Activated gamma-delta T cell treated with anti-CD3 and anti-CD28 coated beads, Interleukin-2, amount 50 U/mL, for 16 hours (primary cell): ENCODE measurements at places on chromosomes 7 and 10.

DNA sequence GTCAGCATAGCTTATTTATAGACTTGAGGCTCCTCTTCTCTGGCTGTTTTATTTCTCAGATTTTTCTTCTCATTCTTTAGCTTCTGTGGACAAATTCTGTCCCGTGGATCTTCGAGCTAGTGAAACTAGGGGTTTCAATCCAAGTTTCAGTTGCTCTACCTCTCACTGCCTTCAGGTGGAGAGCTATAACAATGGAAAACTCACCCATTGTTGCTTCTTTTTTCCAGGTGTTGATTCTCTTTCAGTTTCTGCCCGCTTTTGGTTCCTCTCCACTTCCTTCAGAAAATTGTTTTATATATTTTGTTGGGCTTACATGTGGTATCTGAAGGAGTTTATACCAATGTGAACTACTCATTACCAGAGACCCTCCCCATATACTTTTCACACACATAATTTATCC lies 266.1 kb downstream of the TCF7L2 start:
- DNase-seq, result no peak

GRCh38 chr7:2750004-2750407 lies 62.0 kb downstream of the AMZ1 start:
- no peak for DNase-seq

GRCh38 chr10:15196021-15196834 lies 27.7 kb upstream of the NMT2 start:
- no peak for DNase-seq

- no peak for DNase-seq
Observed at GRCh38 chr10:56298941-56299340, 62.1 kb downstream of the ZWINT start.

GRCh38 chr7:141460781-141461715 lies 90.2 kb upstream of the AGK start:
- no peak for DNase-seq

GRCh38 chr7:76515999-76516443 lies 5.7 kb downstream of the UPK3B start:
- DNase-seq, result no peak

DNA sequence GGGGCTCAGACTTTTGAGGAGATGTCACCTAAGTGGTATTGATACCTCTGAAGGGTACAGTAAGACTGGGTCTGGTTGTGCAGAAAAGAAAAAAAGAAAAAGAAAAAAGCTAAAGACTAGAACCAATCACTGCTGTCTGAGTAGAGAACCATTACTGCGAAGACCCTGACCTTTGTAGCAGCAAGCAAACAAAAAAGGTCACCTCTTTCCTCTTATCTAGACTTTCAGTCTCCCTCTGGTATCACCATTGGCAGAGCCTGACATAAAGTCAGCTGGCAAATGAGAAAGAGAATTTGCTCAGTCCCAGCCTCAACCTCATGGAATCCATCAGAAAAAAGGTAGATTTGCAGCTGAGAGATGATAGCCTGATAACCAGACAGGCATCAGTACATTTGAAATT lies 2.6 kb upstream of the DNTT start:
- DNase-seq, result no peak
